ENCODE measurements at places on chromosomes 12 and 14.
A peak's percentile ranks its signal among the peaks of the same experiment; 100 is the strongest.

- no peak for DNase-seq
These were observed 49.1 kb downstream of the FBXO33 start for GRCh38 chr14:39383026-39383660.

- no peak for DNase-seq
These were observed 10.9 kb upstream of the OTX2 start for GRCh38 chr14:56821177-56821576.

DNA sequence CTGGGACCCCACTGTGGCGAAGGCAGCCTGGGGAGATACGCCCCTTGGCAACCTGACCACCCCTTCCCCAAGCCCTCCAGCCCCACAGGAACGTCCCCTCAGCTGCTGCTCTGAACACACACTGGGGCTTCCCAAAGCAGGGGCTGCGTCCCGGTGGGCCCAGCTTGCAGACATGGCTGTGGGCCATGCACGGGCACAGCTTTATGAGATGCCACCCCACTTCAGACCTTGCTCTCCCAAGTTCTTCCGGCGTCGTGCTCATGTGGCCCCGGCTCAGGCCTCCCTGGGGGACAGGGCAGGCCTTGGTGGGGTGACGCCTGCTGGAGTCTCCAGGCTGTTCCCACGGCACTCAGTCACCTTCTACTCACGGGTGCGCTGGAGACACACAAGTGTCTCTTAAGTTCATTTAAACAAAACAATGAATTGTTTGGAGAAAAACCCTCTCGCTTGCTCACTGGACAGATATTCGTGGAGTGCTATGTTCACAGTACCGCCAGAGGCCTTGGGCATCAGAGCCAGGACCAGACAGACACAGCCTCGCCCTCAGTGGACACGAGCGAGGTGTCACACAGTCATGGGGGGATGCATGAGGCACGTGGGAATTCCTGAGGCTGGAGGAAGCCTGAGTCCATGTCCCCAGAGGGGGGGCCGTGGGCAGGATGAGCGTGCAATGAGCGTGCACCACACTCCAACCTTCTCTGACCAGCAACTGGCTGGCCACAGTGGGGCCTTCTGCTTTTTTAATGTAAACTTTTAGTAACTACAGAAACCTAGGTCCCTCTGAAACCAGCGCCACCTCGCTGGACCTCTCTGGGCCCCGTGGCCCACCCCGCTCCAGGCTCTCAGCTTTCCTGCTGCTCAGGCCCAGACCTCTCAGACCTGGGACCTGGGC, 4.3 kb downstream of the GALNT9 start:
- no peak for DNase-seq

- DNase-seq: no peak
These were observed 189.6 kb downstream of the PRKD1 start for GRCh38 chr14:29738056-29738455.

GRCh38 chr12:26461776-26462175, 266.4 kb downstream of the SSPN start:
- DNase-seq: no peak

GRCh38 chr12:111597831-111598636, 1.1 kb downstream of the ATXN2 start:
- DNase-seq: peak; percentile 50
